Thymus (tissue), 14 donors: ENCODE measurements at places on chromosomes 5 and 9. TPM values are rescaled to one million over a fixed set of nuclear protein-coding genes. Genes with fewer than 3 reads are reported as not detected.

DNA sequence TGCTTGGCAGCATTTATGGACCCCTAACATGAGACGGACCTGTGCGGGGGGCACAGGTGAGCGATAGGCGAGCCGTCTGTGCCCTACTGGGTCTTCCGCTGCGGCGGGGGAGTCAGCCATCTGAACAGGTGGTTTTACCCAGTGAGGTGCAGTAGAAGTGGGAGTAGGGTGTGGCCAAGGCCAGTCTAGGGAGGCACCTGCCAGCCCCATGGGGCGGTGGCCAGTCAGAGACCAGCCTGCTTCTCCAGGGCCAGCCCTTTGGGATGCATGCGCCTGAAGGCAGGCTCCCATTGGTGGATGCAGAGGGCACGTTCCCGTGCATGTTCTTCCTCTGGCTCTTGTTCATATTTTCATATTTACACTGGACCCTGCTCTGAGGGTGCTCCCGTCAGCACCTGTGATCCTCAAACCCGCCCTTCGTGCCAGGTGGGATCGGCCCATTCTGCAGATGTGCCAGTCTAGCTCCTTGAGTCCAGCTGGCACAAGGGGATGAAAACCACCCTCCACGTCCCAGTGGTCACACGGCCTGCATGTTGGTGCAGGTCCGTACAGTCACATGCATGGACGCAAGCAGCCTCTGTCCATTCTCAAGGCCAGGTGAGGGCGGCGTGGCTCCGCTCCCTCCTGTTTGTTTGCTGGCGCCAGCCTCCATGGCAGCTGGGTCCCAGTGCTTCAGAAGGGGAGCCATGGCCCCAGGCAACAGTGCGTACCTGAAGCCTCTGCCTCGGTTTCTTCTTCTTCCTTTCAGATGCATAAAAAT is 9.0 kb downstream of the COL5A1 start:
- DNase-seq = no peak
- H3K4me1 ChIP-seq = peaks cover 16% of the 10 kb centered on the region
- no peak overlapping the region for H3K4me3 ChIP-seq
- H3K27me3 ChIP-seq = no peaks in the 10 kb centered on the region

DNA sequence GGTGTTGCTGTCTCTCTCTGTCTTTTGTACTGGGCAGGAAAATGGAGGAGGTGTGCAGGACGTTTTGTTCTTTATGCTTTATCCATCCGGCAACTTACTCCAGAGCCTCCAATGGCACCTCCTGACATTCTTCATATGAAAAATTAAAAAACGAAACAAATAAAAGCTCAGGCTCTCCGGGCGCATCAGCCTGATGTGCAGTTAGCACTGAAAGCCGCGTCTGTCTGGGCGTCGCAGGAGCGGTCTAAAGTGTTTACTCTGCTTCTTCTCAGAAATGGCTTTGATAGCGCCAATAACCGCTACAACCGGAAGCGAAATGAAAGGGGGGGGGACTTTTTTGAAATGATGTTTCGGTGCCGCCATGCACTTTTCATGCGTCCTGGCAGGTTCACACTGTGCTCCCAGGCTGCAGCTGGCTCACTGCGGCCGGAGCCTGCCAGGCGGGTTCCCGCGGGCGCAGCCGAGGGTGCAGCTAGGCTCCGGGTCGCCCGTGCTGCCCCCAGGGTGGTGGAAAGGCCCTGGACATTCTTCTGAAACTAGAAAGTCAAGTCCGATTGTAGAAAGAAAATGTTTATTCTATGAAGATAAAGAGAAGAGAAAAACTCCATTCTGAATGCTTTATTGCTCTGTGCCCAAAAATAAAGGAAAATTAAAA is 407.7 kb upstream of the IRX1 start:
- H3K27ac ChIP-seq = no peak overlapping the region
- H3K4me1 ChIP-seq = no peaks in the 10 kb centered on the region
- H3K27me3 ChIP-seq = no peaks in the 10 kb centered on the region

- no peak overlapping the region for H3K4me3 ChIP-seq
- H3K4me1 ChIP-seq = peaks cover 7% of the 10 kb centered on the region
- H3K27me3 ChIP-seq = peaks cover 94% of the 10 kb centered on the region
- H3K27ac ChIP-seq = no peak overlapping the region
These were observed 76.5 kb upstream of the HSPA9 start for GRCh38 chr5:138651767-138652117.

GRCh38 chr5:29017501-29017900 is 1979.1 kb upstream of the CDH9 start:
- H3K36me3 ChIP-seq = no peaks in the 10 kb centered on the region
- no peaks in the 10 kb centered on the region for H3K27me3 ChIP-seq
- DNase-seq = no peak
- no peak overlapping the region for H3K27ac ChIP-seq

- no peak overlapping the region for H3K4me3 ChIP-seq
- no peaks in the 10 kb centered on the region for H3K4me1 ChIP-seq
- H3K27ac ChIP-seq = no peak overlapping the region
- H3K36me3 ChIP-seq = no peaks in the 10 kb centered on the region
- no peak for DNase-seq
These were observed 186.4 kb downstream of the SLIT3 start for GRCh38 chr5:169114466-169115065.

ENHO gene
- 3.7 TPM for polyA plus RNA-seq

- no peak overlapping the region for H3K4me3 ChIP-seq
- H3K36me3 ChIP-seq = no peaks in the 10 kb centered on the region
- DNase-seq = no peak
- H3K27me3 ChIP-seq = no peaks in the 10 kb centered on the region
- no peaks in the 10 kb centered on the region for H3K4me1 ChIP-seq
These were observed 7.4 kb upstream of the DCTN4 start for GRCh38 chr5:150766251-150766650.

DNA sequence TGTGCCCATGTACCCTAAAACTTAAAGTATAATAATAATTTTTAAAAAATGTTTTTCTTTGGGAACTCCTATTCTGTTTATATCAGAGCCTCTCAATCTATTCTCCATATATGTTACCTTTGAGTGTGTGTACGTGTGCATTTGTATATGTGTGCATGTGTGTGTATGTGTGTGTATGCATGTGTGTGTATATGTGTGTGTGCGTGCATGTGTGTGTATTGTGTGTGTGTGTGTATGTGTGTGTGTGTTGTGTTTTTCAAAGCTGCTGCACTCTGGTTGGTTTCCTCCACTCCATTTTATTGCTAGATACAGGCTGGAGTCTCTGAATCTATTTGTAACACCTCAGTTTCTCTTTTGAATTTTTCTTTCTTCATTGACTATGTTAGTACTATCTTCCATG is 20.0 kb downstream of the SURF6 start:
- no peaks in the 10 kb centered on the region for H3K27me3 ChIP-seq
- no peaks in the 10 kb centered on the region for H3K36me3 ChIP-seq
- DNase-seq = no peak
- H3K27ac ChIP-seq = no peak overlapping the region
- H3K4me3 ChIP-seq = no peak overlapping the region
